ENCODE measurements at places on chromosomes 6 and 20.

DNA sequence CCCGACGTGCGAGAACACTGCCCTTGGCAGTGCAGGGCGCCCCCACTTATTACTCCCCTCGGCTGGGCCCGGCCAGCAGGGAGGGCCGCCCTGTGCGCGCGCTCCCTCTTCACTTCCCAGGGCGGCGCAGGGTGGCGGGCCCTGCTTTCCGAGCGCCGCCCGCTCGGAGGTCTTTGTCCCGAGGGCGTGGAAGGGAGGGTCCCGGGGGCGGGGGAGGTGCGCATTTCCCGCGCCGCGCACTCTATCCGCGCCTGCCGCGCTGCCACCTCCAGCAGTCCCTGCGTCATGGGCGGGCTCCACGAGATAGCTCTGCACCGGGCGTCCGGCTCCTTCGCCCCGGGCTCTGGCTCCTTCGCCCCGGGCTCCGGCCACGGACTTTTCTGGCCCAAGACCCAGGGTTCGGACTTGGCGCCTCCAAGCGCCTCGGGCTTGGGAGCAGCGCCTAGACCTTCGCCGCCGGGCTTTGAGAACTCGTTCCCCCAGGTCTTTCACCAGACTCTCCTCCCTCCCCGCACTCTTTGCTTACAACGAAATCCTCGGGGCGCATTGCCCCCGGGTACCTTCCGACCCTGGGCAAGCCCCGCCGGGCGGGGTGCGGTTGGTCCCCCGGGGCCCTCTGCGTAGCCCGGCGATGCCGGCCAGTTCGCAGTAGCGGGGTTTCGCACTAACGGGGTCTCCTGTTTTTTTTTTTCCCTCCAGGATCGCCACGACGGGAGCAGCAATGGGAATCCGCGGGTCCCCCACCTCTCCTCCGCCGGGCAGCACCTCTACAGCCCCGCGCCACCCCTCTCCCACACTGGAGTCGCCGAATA, 1.6 kb downstream of the TFAP2C start:
- H3K4me3 ChIP-seq, result no peak overlapping the region
- H3K27me3 ChIP-seq, result peaks cover 58% of the 10 kb centered on the region
- peaks cover 14% of the 10 kb centered on the region for H3K4me1 ChIP-seq
- DNase-seq, result no peak
- no peak overlapping the region for H3K27ac ChIP-seq

DNA sequence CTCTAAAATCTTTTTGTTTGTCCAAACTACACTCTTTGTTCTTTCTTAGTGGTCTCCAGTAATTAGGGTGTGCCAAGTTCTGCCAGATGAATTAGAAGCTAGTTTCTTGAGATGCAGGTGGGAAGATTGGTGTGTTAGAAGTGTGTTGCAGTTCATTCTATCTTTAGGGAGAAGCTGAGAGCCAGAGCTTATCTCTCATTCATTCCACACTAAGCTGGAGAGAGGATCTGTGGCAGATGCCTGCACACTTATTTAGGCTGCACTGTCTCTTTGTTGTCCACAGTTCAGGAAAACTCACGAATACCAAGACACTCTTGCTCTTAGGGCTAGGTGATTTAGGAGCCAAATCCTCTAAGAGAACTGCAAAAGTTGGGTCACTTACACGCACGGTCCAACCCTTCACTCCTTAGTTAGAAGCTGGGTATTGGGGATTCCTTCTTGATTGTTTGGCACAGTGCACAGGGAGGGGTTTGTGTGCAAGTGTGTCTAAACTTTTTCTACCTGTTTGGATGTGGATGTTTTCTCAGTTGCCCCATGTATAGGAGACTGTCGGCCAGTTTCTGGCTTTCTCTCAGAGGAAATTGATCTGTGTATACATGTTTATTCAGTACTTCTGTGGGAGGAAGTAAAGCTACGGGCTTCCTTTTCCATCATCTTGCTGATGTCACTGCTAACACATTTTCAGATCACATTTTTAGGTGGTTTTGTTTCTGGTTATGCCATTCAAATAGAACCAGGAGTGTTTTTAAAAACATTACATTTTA, 49.5 kb downstream of the SMAP1 start:
- H3K27ac ChIP-seq, result peak overlapping the region; percentile 38
- H3K27me3 ChIP-seq, result no peaks in the 10 kb centered on the region
- H3K4me1 ChIP-seq, result peaks cover 42% of the 10 kb centered on the region

DNA sequence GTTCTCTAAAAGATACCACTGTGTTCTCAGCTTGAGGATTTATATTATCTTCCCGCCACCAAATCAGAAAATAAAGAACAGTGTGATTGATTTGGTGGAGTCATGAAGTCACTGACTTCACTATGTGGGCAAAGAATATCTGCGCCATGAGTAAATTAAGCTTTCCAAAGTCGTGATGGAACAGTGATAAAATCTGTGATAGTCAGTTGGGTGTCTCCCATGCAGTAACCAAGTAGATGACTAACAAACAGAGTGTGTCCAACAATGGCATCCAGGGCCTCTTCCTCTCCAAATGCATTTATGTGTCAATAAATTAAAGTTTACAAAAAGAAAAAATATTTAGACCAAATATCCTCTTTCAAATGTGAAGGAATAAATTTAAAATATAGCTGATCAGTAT, 87.0 kb upstream of the DST start:
- no peak overlapping the region for H3K27ac ChIP-seq
- no peaks in the 10 kb centered on the region for H3K4me1 ChIP-seq
- DNase-seq, result no peak
- H3K36me3 ChIP-seq, result no peaks in the 10 kb centered on the region
- H3K27me3 ChIP-seq, result no peaks in the 10 kb centered on the region

DNA sequence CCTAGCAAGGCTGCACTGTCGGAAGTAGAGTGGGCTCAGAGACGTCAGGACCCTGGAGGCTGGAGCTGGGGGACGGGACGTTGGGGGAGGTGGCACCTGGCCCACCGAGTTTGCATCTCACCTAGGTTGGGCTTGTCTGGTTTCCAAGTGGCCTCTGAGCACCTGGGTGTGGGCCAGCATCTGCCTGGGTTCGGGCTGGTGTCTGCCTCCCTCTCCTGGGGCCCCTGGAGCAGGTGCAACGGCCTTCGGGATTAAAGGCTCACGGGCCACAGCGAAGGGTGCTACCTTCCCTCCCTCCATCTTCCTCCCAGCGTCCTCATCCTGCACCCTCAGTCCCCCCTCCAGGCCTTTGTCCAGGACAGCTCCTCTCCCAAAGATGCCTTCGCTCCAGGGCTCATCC, 6.0 kb downstream of the HRH3 start:
- H3K36me3 ChIP-seq, result no peaks in the 10 kb centered on the region
- H3K4me3 ChIP-seq, result no peak overlapping the region
- no peak overlapping the region for H3K27ac ChIP-seq
- no peaks in the 10 kb centered on the region for H3K4me1 ChIP-seq

GRCh38 chr20:37336369-37337207, 9.4 kb upstream of the SRC start:
- no peaks in the 10 kb centered on the region for H3K36me3 ChIP-seq
- H3K27me3 ChIP-seq, result no peaks in the 10 kb centered on the region
- DNase-seq, result peak; percentile 79
- peaks cover 19% of the 10 kb centered on the region for H3K4me1 ChIP-seq
- peak overlapping the region; percentile 25 for H3K27ac ChIP-seq

Data from activated CD4-positive, alpha-beta T cell treated with anti-CD3 and anti-CD28 coated beads for 36 hours (primary cell).